ENCODE measurements at places on chromosomes 7 and 10. TPM values are rescaled to one million over a fixed set of nuclear protein-coding genes. Genes with fewer than 3 reads are reported as not detected.

DNA sequence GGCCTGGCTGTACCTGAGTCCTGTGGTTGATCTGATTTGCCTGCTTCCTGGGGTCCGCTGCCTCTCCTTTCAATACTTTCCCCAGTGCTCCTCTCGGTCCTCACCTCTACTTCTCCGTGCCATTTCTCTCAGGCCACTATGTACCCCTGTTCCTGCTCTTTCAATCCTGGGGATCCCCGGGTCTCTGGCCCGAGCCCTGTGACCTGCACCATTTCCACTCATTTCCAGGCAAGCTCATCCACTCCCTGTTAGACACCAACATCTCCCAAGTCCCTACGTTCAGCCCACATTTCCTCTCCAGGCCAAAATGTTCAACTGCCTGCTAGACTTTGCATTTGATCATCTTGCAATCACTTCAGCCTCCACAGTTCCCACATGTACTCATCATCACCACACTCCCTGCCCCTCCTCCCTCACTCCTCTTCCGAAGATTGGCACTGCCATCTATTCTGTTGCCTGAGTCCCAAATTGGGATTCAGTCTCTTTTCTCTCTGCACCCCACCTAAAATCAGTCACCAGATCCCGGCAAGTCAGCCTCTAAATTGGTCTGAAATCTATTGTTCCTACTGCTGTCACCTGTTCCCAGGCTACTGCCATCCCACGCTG is 34.4 kb upstream of the ZMIZ1 start:
- H3K36me3 ChIP-seq, result no peaks in the 10 kb centered on the region
- DNase-seq, result no peak
- H3K4me3 ChIP-seq, result no peak overlapping the region
- H3K4me1 ChIP-seq, result no peaks in the 10 kb centered on the region
- H3K27ac ChIP-seq, result no peak overlapping the region
- no peaks in the 10 kb centered on the region for H3K27me3 ChIP-seq

- H3K27ac ChIP-seq, result no peak overlapping the region
- no peaks in the 10 kb centered on the region for H3K36me3 ChIP-seq
- no peaks in the 10 kb centered on the region for H3K4me1 ChIP-seq
- no peaks in the 10 kb centered on the region for H3K27me3 ChIP-seq
- no peak for DNase-seq
Measured at GRCh38 chr7:53475776-53476175, 440.3 kb downstream of the POM121L12 start.

DNA sequence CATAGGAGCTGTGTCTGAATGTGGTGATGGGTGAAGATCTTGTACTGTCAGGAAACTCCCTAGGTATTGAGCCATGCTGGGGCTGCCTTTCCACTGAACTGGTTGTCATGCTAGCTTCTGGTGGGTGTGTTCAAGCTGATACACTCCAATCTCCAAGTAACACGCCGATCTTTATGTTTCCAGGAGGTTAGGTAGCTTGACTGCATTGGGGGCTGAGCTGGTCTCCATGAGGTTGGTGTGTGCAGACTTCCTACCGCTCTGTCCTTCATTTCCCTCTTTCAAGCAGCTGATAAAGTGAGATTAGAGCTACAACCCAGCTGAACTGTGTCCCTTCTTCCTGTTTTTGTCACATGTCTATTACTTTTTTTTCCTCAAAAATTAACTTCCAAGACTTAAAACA is 265.5 kb downstream of the ANKRD30A start:
- H3K4me3 ChIP-seq, result no peak overlapping the region
- H3K27ac ChIP-seq, result no peak overlapping the region
- H3K27me3 ChIP-seq, result no peaks in the 10 kb centered on the region
- no peak for DNase-seq
- no peaks in the 10 kb centered on the region for H3K4me1 ChIP-seq

DNA sequence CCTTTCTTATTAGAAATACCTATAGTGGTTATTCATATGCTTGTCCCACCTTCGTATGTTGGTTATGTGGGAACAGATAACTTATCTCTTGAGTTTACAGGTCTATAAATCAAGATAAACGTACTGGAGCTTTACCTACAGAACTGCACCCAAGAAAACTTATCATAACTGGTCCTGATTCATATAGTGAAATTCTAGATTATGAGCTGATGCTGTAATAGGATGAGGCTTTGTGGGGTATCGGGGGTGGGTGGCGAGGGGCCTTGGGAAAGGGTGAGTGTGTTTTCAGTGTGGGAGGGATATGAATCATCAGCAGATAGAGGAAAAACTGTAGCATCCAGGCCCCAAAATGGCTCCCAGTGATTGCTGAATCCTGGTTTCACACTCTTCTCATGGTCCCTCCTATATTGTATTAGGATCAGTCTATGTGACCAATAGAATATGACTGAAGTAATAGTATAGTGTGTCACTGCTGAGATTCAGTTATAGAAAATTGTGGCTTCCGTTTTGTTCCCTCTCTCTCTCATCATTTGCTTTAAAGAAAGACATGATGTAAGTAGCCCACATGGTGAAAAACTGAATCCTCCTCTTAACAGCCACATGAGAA is 706.8 kb upstream of the LRRTM3 start:
- H3K27me3 ChIP-seq, result no peaks in the 10 kb centered on the region
- no peak overlapping the region for H3K27ac ChIP-seq
- no peak for DNase-seq
- no peak overlapping the region for H3K4me3 ChIP-seq
- H3K36me3 ChIP-seq, result no peaks in the 10 kb centered on the region

DNA sequence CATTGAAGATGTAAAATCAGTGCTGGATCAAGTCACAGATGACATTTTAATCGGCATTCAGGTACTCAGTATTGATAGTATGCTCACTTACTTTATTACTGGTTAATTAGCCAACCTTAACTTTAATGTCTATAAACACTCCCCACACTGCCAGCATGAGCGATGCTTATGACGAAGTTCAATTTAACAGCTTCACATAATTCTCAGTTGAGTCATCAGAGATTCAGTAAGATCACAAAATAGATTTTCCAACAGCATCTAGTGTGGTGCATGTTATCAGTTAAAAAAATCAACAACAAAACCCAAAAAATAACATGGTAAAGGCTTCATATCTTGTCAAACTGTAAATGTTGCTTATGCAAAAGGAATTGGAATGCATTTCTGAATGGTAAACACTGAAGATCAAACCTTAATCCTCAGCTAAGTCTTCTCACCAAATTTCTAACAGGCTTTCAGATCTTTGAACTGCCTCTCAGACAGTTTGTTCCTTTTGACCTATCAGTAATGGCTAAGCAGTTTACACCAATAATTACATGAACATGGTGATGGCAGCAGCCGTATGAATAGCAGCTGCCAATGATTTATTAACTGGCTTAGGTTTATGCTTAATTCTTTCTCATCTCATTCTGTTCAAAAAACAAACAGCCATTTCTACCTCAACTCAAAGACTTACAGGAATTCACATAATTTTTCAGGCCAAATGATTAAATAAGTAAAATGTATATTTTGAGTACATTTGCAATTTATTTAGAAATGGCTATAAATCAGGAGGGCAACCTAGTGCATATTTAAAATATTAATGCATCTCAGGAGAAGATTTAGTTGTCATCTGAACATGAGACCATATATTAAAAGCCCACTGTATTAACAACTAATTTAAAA is 98.5 kb downstream of the CABCOCO1 start:
- DNase-seq, result peak; percentile 87
- no peaks in the 10 kb centered on the region for H3K27me3 ChIP-seq
- peak overlapping the region; percentile 10 for H3K27ac ChIP-seq
- peaks cover 22% of the 10 kb centered on the region for H3K4me1 ChIP-seq
- H3K4me3 ChIP-seq, result peak overlapping the region; percentile 5

DNA sequence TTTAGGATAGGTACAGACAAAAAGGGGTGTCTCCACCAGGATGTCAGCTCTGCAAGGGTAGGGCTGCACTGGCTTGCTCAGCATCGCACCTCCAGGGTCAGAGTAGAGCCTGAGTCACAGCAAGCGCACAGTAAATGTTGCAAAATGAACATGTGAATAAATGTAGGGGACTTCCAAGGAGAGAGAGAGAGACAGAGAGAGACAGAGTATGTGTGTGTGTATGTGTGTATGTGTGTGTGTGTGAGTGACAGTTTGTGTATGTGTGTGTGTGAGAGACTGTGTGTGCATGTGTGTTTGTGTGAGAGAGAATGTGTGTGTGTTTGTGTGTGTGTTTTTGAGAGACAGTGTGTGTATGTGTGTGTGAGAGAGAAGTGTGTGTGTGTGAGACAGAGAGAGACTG is 163.3 kb downstream of the RPS24 start:
- H3K4me1 ChIP-seq, result 0 out of 2 replicates have a peak, but pooled peaks cover 7% of the 10 kb centered on the region
- H3K4me3 ChIP-seq, result no peak overlapping the region
- no peaks in the 10 kb centered on the region for H3K27me3 ChIP-seq
- H3K36me3 ChIP-seq, result no peaks in the 10 kb centered on the region
- H3K27ac ChIP-seq, result no peak overlapping the region

- peaks cover 24% of the 10 kb centered on the region for H3K4me1 ChIP-seq
- peak; percentile 36 for DNase-seq
- no peaks in the 10 kb centered on the region for H3K27me3 ChIP-seq
- H3K4me3 ChIP-seq, result no peak overlapping the region
- H3K27ac ChIP-seq, result no peak overlapping the region
Measured at GRCh38 chr7:151755131-151755801, 121.6 kb downstream of the PRKAG2 start.

GRCh38 chr10:70093335-70093944 is 39.2 kb downstream of the AIFM2 start:
- H3K27ac ChIP-seq, result no peak overlapping the region
- H3K4me3 ChIP-seq, result no peak overlapping the region
- no peak for DNase-seq

GRCh38 chr10:132714986-132715775 is 70.8 kb downstream of the NKX6-2 start:
- H3K4me1 ChIP-seq, result no peaks in the 10 kb centered on the region
- H3K4me3 ChIP-seq, result no peak overlapping the region
- no peak overlapping the region for H3K27ac ChIP-seq
- DNase-seq, result no peak
- H3K36me3 ChIP-seq, result no peaks in the 10 kb centered on the region
- no peaks in the 10 kb centered on the region for H3K27me3 ChIP-seq

- H3K27me3 ChIP-seq, result peaks cover 4% of the 10 kb centered on the region
- H3K36me3 ChIP-seq, result no peaks in the 10 kb centered on the region
- H3K4me1 ChIP-seq, result no peaks in the 10 kb centered on the region
- DNase-seq, result no peak
Measured at GRCh38 chr10:71193516-71193915, 18.9 kb upstream of the UNC5B start.

The WIPF3 gene
- not detected for polyA plus RNA-seq
